ENCODE measurements at places on chromosomes 1 and 21. TPM values are rescaled to one million over a fixed set of nuclear protein-coding genes. Genes with fewer than 3 reads are reported as not detected.

The PCNT gene
- 48.5 TPM for total RNA-seq

The S100A1 gene
- total RNA-seq: not detected

The ANGPTL3 gene
- not detected for total RNA-seq

The UROD gene
- 106 TPM for total RNA-seq

The VSIG8 gene
- total RNA-seq: not detected

The WNT2B gene
- 0.15 TPM for total RNA-seq

The TDRD10 gene
- not detected for total RNA-seq

The AADACL3 gene
- not detected for total RNA-seq

The NBPF6 gene
- total RNA-seq: 0.12 TPM

The C1orf141 gene
- 1.2 TPM for total RNA-seq

The GNG5 gene
- total RNA-seq: 139 TPM

The DPT gene
- total RNA-seq: not detected

The UBR4 gene
- total RNA-seq: 104 TPM

The C1orf87 gene
- total RNA-seq: not detected

The KLF17 gene
- total RNA-seq: not detected

The ITLN2 gene
- not detected for total RNA-seq

The CD52 gene
- total RNA-seq: 261 TPM

The BEND5 gene
- 2.5 TPM for total RNA-seq

The AMY1C gene
- not detected for total RNA-seq

The LIPI gene
- total RNA-seq: not detected

The VPS72 gene
- total RNA-seq: 77.6 TPM

The BGLAP gene
- total RNA-seq: 2.3 TPM

Measured in activated CD4-positive, alpha-beta memory T cell treated with anti-CD3 and anti-CD28 coated beads for 36 hours (primary cell).